ENCODE measurements at places on chromosomes 12 and 14. TPM values are rescaled to one million over a fixed set of nuclear protein-coding genes. Genes with fewer than 3 reads are reported as not detected.

DNA sequence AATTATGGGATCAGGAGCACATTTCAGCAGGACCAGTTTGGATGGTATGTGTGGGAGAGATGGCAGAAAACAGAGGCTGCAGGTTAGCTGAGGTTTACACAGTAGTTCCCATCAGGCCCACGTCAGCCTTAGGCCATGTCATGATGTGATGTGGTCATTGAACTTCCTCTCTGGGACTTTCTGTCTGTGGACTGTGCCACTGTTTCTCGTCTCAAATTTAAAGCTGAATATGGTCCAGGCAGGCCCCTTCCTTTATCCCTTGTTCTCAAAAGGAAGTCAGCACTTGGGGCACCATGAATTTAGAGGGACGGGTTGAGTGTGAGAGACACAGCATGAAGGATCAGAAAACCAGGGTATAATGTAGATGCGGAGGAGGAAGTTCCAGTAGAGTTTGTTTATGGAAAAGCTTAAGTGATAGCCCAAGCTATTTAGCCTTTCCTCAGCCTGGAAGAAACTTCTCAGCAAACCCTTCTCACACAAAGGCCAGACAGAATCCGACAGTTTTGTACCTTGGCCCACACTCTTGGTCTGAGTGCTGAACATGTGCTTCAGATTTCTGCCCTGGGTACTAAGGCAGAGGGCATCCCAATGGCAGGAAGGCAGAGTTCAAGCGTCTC is 3.6 kb upstream of the IGFBP6 start:
- DNase-seq, result no peak

Gene FLVCR2
- 1.7 TPM for total RNA-seq

Gene IFNG-AS1
- total RNA-seq, result not detected

DNA sequence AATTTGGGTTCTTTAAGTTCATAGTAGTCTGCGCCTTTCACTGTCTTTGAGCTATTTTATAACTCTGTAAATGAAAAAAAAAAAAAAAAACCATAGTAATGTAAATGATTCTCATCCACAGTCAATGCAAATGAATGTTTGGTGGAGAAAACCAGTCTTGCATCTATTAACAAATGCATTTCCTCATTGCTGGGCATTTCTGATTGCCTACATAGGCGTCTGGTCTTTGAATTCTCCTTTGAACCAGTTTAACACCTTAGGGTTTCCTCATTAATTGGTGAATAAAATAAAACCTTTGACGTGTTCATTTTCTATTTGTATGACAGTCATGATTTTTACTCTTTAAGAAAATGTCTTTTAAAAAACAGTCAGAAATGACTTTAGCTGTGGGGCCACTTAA is 114.8 kb downstream of the C12orf75 start:
- no peak for DNase-seq

Gene DPY19L2
- 6.7 TPM for total RNA-seq

Gene ASPG
- not detected for total RNA-seq

DNA sequence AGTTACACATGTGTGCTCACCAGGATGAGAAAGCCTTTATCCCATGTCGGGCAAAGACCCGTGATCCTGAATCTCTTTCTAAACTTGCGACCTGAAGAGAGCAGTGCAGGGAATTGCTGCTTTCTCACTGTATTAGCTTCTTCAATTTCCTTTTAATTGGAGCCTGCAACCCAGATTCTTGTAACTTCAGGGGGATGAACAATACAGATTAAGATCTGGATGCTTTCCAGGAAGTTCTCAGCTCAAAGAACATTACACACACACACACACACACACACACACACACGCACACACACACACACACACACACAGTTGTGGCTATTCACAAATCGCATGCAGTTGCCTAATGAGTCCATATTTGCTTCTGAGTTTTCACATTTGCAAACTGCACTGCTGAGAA is 268.3 kb downstream of the NPAS3 start:
- DNase-seq, result no peak

Gene CRY1
- total RNA-seq, result 16.8 TPM

GRCh38 chr12:6165395-6165794 is 34.8 kb upstream of the CD9 start:
- no peak for DNase-seq

Gene LRP1-AS
- total RNA-seq, result not detected

Gene PLA2G1B
- total RNA-seq, result 1.1 TPM

Gene SRRM4
- total RNA-seq, result not detected

DNA sequence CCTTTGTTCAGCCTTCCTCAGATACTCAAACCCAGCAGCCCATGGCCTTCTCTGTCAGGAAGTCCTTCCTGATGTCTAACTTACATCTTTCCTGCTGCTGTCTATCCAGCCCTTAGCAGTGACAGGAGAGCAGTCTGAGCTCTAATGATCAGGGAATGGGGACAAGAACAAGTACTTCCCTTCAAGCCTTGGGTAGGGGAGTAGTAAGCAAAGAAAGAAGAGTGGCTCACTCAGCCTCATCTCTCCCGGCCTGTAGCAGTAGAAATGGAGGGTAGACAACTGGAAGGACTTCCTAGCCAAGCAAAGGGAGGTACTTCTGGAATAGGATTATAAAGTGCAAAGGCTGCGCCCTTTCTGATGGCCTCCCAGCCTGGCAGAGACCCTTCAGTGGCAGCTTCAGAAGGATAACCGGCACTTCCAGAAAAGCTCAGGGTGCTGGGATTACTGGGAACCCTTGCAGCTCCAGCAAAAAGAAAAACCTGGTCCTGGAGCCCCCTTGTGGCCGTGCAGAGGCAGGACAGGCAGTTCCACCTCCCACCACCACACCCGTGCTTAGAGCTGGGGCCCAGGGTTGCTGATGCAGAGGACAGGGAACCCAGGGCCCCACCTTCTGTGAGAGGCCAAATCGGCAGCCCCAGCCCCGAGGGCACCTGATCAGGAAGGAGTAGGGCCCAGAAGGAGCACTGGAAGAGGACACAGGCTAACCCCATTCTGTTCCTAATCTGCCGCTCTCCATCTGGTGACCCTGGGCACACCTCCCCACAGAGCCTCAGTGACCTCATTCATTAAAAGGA is 12.4 kb upstream of the SMUG1 start:
- DNase-seq, result no peak

DNA sequence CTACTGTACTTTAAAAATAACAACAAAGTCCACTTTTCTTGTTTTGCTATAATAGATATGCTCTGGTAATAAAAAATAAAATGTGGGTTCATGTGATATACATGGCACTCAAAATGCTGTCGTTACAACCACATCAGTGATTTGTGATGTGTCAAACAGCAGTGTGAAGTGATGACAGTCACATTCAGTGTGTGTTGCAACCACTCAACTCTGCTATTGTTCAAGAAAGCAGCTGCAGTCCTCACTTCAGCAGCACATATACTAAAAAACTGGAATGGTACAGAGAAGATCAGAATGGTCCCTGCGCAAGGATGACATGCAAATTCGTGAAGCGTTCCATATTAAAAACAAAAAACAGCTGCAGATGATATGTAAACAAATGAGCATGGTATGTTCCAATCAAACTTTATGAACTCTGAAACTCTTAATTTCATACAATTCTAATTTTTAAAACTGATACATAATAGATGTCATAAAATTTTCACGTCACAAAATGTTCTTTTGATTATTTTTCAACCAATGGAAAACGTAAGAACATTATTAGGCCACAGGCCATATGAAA is 6.7 kb downstream of the TRMT5 start:
- DNase-seq, result no peak

- no peak for DNase-seq
Measured at GRCh38 chr12:93311827-93312226, 65.9 kb upstream of the NUDT4 start.

Gene ASCL1
- not detected for total RNA-seq

DNA sequence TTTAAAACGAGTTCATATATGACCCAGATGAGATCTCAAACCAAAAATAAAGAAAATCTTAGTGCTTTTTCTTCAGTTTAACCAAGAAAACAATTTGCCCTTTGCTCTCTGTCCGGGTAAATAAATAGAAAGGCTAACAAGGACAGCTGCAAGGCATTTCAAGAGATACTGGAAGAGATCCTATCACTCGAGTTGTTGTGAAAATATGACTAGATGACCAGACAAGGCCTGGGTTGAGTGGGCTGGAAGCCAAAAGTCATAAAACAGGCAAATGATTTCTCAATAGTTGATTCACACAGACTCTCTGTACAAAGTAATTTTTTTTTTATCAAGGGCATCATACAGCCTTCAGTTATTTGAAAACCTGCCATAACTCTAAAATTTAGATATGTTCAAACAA is 55.9 kb upstream of the AVPR1A start:
- DNase-seq, result no peak

GRCh38 chr14:33918256-33918655 is 32.6 kb downstream of the EGLN3 start:
- no peak for DNase-seq

Gene TSHR
- total RNA-seq, result not detected

- DNase-seq, result no peak
Measured at GRCh38 chr12:46303039-46303666, 34.3 kb upstream of the SLC38A1 start.

DNA sequence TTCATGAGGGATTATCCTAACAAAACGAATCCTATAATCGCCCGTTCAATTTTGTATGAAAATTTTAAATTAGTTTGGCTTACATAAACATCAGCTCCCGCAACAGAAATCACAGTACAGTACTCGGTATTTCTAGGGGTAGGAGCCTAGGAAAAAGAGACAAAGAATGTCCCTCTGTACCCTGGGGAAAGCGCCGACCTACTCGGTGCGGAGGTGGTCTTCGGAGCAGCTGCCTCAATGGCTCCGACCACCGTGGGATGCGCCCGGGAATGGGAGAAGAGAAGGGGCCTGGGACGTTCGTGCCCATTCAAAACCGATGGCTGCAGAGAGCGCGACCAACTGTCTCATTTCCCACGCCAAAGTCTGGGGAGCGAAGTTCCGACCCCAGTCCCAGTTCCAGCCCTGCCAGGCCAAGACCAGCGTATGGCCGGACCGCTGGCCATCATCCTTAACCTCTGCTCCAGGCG is 618 bp downstream of the GNPNAT1 start:
- no peak for DNase-seq

- DNase-seq, result peak; percentile 87
Measured at GRCh38 chr14:60812987-60813386, 78.4 kb downstream of the MNAT1 start.

Gene GLT1D1
- 0.22 TPM for total RNA-seq

- DNase-seq, result no peak
Measured at GRCh38 chr12:570921-571794, 92.1 kb downstream of the NINJ2 start.
